ENCODE measurements at places on chromosomes 2 and 18.

- DNase-seq, result no peak
These were observed 82.5 kb downstream of the SEPTIN10 start for GRCh38 chr2:109531221-109531620.

DNA sequence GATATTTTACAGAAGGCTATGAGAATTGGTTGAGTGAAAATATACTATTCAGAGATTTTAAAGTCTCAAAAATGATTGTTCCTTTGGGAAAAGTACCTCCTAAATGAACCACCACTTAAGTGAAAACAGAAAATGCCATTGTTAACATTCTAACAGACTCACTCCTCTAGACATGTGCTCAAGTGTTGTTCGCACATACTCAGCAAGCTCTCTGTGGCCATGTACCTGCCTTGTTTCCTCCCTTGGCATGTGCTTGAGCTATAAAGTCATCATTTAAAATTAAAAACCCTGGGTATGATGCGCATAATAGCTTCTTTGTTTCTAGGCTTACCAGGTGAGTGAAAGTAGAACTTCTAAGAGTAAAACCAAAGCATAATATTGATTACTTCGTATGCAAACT is 343.2 kb upstream of the VRK2 start:
- DNase-seq, result no peak

DNA sequence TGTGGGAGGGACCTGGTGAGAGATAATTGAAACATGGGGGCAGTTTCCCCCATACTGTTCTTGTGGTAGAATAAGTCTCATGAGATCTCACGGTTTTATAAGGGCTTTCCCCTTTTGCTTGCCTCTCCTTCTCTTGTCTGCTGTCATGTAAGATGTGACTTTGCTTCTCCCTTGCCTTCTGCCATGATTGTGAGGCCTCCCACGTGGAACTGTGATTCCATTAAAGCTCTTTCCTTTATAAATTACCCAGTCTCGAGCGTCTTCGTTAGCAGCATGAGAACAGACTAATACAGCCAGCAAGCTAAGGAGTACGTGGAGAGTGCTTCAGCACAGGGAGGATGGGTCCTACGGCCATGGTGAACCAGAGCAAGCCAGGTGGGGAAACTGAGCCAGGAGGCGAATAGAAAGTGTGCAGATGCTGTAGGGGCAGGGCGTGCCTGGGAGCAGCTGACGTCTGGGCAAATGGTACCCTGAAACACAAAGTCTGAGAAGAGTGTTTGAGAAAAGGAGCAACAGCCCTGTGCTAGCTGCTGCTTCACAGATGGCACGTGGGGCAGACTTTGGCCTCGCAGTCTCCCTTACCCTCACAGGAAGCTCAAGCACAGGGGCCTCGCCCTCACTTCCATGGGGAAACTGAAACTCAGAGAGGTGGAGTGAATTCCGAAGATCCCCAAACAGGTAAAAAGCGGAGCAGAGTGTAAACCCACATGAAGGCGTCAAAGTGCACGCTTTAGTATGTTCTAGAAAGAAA is 64.2 kb downstream of the MYT1L start:
- DNase-seq, result no peak

- no peak for DNase-seq
These were observed 153.5 kb upstream of the PGAP1 start for GRCh38 chr2:197079832-197080555.

DNA sequence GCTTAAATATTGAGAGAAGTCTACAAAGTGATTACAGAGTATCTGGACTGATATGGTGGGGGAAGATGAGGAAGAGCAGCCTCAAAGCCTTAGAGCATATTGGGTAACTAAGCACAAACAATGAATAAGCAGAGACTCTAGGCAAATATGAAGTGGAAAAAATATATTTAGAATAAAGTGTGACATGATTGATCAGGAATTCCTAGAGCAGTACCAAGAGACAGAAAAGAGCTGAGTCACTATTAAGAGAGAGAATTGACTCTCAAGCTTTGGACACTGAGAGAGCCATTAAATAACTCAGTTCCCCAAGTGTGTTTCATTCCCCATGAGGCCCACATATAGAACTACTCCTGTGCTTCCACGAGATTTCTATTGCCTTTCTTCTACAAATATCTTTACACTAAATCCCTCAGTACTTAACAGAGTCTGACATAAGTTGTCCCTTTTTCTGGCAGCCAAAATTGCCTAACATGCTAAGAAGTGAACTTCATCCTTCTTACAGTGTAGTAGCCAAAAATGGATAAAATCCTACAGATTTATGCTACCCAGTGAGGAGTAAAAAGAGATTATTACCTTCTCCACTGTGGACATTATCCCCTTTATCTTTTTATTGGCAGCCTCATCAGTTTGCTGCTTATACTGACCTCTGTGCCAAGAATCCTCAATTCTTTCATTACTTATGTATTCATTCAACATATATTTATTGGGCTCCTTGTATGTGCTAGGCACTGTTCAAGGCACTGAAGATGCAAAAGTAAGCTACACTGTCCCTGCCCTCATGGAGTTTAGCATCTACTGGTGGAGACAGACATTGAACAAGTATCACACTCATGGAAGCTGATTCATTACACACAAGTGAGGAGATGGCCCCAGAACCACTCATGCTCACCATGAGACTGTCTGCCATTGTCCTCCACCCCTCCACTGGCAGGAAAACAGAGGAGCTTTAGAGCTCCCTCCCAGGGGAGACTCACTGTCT is 45.4 kb downstream of the SLC40A1 start:
- DNase-seq, result no peak

DNA sequence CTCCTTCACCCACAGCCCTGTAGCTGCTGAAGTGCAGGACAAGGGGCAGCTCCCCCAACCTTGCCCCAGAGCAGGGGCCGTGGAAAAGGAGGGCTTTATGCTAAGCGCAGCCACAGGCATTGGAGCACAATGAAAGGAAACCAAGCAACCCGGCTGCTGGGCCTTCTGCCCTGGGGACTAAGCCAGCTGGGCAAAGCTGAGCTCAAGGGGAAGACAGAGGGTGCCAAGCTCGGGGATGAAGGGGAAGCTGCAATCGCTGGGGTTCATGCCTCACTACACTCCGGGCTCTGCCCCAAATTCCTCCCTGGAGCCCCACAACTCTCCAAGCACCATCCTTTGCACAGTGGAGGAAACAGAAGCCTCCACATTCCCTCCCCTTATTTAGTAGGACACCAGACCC is 12.4 kb downstream of the SFXN5 start:
- no peak for DNase-seq

GRCh38 chr18:47206945-47207637 is 30.9 kb upstream of the IER3IP1 start:
- no peak for DNase-seq

DNA sequence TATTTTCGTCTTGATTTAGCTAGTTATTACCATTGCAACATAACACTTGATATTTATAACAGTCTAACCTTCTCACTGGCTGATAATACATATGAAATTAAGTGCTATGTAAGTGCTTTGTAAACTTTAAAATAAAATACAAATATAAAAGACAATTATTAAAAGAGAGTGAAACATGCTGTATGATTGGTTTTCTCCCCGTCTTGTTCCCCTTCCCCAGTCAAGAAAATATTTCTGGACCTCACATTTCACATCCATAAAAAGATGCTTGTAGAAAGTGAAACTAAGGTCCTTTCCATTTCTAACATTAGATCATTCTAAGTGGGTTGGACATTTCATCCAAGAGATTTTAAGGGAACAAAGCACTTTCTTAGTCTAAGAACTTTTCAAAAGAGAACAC is 310.2 kb upstream of the LRATD1 start:
- no peak for DNase-seq

DNA sequence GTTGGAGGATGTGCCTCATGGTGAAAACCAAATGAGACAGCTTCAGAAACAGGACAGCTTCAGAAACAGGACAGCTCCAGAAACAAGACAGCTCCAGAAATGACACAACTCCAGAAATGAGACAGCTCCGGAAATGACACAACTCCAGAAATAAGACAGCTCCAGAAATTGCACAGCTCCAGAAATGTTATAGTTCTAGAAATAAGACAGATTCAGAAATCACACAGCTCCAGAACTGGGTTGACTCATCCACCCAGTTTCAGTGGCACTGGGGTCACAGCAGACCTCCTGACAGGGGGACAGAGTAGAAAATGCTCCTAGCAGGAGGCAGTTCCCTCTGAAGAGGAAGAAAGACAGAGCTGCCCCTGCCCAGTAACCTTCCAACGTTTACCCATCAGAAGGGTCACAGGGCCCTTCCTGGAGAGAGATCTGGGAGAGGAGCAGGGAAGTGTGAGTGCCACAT is 26.9 kb upstream of the COL6A3 start:
- DNase-seq, result no peak

DNA sequence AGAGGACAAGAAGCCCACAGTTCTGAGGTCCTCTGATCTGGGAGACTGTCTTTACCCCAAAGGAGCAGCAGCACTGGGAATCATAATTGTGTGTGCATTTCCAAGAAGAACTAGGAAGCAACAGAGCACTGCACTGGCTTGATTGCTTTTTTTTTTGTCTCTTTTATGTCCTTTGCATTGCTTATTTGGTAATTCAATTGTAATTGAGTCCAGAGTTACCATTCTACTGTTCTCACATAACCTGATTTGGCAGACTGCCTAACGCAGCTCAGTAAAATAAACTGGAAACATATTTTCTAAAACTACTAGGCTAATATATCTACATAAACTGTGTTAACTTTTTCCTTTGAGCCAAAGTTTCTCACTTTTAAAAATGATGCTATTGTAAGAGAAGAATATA is 190.3 kb upstream of the SLC8A1 start:
- DNase-seq, result no peak

DNA sequence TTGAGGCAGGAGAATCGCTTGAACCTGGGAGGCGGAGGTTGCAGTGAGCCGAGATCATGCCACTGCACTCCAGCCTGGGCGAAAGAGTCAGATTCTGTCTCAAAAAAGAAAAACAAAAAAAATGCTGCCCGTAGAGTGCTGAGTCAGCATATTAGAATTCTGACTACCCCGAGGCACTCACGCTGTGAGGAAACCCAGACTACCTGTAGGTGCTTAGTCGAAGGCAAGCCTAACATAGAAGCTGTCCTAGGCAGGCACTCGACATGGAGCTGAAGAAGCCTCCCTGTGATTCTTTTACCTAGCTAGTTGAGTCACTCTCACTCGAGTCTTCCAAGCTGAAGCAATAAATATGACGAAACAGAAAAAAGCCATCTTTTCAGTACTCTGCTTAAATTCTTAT is 1323.2 kb upstream of the DDX18 start:
- DNase-seq, result no peak

DNA sequence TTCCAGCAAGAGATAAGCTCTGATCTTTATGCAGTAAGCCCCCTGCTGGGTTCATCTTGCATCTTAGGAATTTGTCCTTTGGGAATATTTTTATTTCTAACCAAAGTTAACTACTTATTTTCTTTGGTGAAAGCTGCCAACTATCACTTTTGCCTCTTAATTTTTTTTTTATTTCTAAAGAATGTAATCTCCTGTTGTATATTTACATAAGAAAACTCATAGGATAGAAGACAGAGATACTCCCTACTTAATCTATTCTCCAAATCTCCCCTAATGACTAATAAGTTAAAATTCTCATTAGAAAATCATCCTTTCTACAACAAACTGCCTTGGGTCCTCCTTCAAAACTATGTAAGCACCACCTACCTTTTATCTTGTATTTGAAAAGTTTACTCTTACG is 612.2 kb upstream of the SLC39A10 start:
- DNase-seq, result no peak

GRCh38 chr18:5729983-5730699 is 165.2 kb downstream of the TMEM200C start:
- no peak for DNase-seq
